ENCODE measurements at places on chromosomes 4 and X.

DNA sequence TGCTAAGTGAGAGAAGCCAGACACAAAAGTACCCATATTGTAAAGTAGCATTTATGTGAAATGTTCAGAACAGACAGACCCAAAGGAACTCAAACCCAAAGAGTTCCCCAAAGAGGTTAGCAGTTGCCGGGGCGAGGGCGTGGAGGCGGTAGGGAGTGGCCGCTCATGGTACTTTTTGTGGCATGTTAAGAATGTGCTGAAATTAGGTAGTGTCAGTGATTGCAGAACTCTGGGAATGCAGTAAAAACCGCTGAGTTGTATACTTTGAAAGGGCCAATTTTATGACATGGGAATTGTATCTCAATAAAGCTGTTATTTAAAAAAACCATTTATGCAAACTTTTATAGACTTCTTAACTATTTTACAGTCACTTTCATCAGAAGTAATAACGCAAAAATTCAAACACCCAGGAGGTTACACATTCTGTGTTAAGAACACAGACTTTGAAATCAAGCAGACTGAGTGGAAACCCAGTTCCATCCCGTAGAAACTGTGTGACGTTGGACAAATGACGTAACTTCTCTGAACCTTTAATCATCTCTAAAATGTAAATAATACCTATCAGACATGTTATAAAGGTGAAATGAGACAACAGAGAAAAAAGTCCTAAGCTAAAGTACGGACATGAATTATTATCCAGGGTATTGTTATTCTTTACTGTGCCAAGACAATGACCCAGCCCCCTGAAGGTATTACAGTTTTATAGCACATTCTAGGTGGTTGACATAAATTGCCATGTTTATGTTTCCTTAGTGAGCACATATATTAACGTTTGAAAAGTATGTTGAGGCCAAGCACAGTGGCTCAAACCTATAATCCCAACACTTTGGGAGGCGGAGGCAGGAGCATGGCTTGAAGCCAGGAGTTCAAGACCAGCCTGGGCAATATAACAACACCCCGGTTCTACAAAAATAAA lies 19.7 kb downstream of the ZFP42 start:
- DNase-seq: no peak

- peak; percentile 36 for DNase-seq
Observed at GRCh38 chr4:25857403-25857802, 5.4 kb downstream of the SEL1L3 start.

- DNase-seq: no peak
Observed at GRCh38 chrX:41718481-41719235, 5.3 kb upstream of the GPR82 start.

GRCh38 chr4:170589597-170590191 lies 499.9 kb upstream of the AADAT start:
- peak; percentile 81 for DNase-seq

DNA sequence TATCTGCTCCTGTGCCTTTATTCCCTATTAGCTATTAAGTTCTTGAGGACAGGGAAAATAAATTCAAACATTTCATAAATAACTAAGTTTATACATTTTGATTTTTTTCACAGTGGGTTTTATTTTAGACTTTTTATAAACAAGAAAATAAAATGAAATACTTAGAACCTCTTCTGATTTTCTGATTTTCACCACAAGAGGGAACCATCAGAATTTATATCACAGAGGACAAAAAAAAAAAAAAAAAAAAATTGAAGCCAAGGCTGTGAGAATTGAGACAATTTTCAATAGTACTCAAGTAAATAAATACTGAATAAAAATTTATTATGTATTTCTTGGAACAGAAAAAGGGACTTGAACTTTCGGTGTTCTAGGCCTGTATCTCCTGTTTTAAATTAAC lies 288.1 kb downstream of the SH3BGRL start:
- peak; percentile 56 for DNase-seq

DNA sequence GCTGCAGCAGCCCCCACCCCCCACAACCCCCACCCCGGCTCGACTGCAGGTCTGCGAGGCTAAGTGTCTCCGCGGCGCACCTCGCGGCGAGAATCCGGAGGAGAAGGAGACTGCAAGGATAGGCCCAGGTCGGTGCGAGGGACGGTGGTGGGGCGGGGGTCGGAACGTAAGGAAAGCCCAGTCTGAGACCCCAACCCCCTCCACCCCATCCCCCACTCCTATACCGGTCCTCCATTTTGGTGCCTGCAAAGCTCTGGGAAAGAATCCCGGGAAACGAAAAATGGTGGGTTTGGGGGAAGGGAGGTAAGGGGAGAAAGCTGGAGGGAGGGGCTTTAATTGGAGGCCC lies 614 bp downstream of the BEX3 start:
- DNase-seq: peak; percentile 53

DNA sequence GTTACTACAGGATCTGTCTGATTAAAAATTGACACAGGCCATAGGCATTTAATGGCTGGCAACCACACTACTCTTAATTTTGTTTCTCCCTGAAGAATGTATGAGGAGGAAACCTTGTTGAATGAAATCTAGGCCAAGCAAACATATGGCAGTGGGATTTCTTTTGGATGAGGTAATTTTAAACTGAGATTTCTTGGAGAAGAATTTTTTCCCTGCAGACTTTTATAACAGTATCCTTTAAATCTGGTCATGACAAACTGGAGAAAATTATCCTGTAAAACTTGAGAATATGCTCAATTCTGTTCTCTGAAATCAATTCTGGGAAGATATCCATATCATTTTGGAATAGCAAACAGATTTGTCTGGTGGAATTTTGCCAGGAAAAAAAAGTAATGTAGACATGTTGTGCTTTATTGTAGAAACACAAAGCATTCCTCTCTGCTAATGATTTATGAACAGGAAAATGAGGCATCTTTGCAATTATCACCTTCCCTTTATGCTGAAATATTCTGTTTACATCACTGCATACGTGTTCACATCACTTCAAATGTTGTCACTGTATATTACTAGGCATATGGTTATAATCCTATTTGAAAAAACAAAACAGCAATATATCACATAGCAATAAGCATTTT lies 108.3 kb upstream of the ARSJ start:
- no peak for DNase-seq

DNA sequence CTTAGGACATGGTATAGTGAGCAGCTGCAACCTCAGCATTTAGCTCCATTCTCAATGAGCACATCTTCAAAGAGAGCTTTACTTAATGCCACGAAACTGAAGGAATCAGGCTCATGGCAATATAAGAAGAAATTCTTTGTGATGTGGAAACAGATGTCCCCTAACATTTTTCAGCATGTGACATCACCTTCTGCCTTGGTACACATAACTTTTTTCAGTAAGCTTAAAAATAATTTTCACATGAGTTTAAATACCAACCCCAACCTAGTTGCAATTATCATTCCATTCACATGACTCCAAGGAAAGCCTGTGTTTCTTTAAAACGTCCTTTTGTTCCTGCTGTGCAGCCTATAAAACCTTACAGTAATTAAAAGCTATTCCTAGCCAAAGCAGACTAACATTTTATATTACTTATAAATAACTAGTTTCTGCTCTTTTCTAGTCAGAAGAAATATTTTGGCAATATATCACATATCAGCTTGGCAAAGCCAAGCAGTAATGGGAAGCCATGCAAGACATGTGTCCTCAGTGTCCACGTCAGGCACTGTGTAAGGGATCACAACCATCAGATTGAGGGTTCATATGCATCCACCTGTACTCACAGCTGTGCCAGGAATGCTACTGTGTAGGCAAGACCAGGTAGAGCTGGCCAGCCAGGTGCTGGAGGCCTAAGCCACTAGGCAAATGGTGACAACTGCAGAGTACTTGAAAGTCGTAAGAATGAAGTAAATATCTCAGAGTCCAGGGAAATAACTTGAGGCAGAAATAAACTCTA lies 466.6 kb downstream of the INPP4B start:
- peak; percentile 6 for DNase-seq

DNA sequence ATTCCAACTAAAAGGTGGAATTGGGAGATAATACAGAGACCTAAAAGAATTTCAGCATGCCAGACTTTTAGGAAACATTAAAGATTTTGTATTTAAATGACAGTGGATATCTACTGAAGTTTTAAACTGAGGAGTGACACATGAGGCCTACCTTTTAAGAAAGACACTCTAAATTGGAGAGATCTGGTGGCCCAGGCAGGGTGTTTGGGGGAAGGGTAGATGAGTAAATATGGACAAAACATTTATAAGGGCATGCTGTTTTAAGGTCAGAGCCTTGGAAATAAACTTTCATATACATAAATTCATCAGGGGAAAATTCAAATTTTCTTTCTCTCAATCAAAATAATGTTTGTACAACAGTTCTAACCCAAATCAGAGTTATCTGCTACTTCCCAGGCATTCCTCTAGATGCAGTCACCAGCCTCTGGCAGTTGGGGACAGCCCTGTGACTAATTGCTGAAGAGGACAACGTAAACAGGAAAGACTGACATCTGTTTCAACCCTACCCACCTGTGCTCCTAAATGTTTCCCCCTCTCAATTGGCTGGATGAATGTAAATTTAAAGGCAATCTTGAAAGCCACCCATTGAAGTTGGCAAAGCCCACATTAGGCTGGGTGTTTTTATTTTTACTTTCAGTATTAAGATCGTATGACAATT lies 1646.9 kb upstream of the ADGRL3 start:
- DNase-seq: peak; percentile 78

GRCh38 chr4:15894921-15895916 lies 43.3 kb downstream of the FGFBP1 start:
- DNase-seq: peak; percentile 28

All from DMS53 (cell line).